Fibroblast of upper back skin (primary cell): ENCODE measurements at places on chromosomes 2 and 18.

DNA sequence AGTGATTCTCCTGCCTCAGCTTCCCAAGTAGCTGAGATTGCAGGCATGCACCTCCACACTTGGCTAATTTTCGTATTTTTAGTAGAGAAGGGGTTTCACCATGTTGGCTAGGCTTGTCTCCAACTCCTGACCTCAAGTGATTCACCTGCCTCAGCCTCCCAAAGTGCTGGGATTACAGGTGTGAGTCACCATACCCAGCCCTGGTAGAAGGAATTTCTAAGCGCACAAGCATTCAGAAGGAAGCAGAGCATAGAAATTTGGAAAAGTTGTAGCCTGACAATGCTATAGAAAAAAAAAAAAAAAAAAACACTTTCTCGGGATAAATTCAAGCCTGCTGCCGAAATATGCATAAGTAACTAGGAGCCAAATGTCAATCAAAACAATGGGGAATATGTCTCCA, 249.4 kb downstream of the GRB14 start:
- DNase-seq: no peak

- DNase-seq: no peak
These were observed 164.3 kb upstream of the PGAP1 start for GRCh38 chr2:197090742-197091367.

GRCh38 chr2:117786520-117786919, 28.0 kb upstream of the DDX18 start:
- DNase-seq: no peak

GRCh38 chr18:42893977-42894376, 221.5 kb downstream of the RIT2 start:
- DNase-seq: no peak

GRCh38 chr18:61322265-61322873, 10.9 kb upstream of the CDH20 start:
- peak; percentile 66 for DNase-seq

DNA sequence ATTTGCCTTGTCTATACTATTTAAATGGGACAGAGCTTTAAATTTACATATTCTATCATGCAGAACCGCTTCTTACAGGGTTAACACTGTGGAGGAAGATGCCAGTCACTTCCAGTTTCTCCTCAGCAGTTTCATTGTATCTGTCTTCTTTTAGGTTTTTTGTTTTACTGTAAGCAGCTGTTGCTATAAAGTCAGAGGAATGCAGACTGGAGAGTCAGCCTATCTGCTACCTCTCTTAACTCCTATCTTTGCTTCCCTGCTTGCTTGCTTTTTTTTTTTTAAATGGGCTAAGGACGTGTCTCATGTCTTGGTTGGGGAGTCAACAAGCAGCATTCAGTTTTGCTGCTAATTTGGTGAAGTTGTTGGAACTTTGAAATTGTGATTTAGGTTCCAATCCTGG, 8.9 kb downstream of the EPC2 start:
- no peak for DNase-seq

DNA sequence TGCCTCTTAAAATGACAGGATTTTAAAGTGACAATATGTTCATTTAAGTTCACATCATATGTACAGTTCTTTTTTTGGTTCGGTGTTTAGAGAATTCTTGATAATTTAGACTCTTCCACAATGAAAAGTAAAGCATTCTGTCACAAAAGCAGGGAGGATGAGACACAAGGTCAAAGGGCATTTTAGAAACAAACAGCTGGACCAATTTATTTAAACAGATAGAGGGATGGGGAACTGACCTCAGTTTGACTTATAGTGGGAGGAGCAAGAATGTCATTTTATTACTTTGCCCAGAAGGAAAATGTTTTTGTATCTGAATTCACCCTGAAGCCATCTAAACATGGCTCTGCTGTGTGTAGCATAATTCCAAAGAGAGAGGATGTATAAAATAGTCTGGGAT, 128.5 kb downstream of the MEIS1 start:
- DNase-seq: no peak

DNA sequence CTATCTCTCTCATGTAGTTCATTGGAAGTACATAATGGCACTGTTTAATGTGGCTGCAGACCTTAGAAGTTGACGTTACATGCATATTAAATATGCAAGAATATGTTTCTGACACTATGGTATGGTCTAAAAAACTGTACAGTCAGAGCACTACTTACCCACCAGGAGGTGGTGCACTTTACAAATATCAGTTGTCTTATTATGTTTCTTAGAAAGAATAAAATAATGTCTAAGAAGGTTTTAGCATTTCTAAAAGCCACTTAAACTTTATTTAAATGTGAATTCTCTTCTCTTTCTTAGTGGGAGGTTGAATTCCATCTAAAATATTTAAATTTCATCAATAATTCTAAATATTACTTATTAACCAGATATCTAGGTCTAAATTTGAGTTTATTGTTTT, 4.3 kb downstream of the TMEFF2 start:
- DNase-seq: peak; percentile 52

DNA sequence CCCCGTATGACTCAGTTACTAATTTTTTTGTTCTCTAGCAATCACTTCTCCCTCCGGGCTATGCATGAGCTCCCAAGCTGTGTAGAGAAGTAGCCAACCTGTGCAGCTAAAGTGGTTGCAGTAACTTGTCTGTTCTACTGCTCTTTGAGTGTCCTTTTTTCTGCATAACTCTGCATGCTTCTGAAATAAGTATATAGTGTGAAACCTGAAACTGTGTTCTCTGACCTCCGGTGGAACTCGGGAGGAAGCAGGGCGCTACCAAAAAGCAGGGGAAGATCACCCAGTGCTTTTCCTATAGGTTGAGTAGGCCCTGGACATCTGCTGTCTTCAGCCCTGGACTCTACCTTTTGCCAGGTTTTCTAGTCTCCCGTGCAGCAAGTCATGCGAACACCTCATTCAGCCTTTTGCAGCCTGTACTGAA, 47.8 kb downstream of the PHLPP1 start:
- DNase-seq: no peak
